T-helper 1 cell (primary cell): ENCODE measurements at places on chromosomes 7 and 10.

DNA sequence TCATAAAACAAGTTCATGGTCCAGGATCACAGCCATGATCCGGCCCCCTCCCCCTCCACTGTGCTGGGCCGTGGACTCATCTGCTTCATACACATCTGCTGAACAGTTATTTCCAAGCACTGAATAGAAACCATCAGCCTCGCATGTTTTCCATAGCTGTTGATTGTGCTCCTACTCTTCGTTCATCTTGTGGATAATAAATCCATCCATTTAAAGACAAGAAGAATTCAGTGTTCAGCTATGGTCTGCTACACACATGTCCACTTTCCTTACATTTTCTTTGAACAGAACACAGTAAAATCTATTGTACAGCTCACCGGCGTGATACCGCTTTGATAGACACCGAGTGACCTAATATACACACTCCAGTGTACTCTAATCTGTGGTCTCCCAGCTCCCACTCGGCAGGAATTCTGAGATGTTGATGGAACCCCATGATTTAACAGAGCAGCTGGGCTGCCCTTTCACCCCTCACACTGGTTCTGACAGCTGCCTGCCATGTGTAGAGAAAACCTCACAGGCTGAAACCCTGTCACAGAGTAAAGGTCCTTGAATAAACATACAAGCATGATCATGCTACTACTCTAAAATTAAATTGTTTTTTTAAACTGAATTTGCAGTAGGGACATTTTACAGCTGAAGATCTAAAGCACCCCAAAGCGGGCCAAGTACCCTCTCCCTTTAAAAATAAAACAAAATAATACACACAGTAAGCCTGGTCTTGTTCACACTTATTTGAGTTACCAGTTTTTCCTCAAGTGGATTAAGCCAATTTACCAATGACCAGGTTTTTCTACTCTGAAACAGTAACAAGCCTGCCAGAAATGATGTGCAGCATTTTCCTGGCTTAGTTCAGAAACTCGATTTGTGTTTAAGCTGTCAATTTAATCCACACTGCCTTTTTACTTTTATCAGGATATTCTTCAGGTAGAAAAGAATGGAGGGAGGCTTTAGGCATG lies 95.1 kb upstream of the FZD1 start:
- no peak for DNase-seq

DNA sequence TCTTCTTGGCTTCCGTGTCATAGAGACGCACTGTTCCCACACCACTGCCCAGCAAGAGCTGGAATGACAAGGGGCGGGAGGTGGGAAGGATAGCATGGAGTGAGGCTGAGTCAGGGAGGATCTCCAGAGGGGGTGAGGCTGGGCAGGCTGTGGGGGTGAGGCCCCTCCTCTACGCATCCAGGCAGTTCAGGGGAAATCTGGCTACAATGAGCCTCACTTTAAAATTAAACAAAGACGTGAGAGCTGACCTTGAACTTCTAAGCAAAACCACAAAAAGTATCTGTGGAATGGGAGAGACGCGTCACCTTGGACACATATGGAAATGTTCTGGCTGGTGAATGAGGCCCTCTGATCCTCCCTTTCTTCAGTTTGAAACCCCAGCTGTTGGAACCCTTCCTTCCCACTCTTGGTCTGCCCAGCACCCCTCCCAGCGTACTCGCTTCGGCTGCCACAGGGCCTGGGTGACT lies 17.7 kb downstream of the WDR91 start:
- no peak for DNase-seq

DNA sequence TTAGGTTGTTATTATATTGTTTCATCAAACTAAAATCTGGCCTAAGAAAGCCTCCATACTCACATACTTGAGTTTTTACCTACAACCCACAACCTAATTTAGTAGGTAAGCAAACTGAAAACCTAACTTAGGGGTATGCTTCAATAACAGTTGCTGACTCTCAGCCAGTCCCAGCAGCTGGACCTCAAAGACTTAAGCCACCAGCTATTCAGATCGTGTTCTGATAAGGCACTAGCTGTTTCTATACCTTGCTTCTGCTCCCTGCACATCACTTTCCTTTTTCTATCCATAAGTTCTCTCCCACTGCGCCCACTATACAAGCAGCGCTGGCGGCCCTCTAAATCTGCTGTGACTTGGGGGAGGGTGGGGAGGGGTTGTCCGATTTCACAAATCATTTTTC lies 42.3 kb downstream of the SUGCT start:
- DNase-seq: no peak

DNA sequence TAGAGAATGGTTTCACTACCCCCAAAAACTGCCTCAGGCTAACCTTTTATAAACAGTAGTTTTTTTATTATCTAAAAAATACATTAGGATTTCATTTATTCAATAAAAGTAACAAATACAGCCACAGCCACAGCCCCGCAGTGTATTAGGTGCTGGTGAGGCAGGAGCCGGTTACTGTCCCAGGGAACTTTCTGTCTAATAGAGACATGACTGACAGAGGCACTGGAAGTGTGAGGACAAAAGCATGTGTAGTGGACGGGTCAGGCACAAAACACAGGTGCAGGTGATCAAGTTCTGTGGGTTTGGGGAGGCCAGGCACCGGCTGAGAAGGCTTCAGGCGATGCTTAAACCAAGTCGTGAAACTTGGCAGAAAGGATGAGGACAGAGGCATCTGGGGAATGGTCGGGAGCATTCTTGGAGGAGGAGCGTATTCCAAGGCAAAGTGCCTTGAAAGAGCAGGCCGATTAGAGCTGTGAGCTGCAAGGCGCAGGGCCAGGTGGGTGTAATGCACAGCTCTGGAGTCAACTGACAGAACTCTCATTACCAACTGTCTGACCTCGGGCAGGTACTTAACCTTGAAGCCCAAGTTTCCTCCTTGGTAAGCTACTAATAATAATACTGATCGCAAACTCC lies 138.2 kb downstream of the USP6NL start:
- no peak for DNase-seq

- DNase-seq: no peak
Observed at GRCh38 chr10:26662864-26663263, 34.6 kb upstream of the PDSS1 start.

GRCh38 chr10:46523962-46524471 lies 32.4 kb downstream of the GPRIN2 start:
- peak; percentile 5 for DNase-seq

GRCh38 chr7:76054123-76055120 lies 6.5 kb downstream of the MDH2 start:
- no peak for DNase-seq

- DNase-seq: no peak
Observed at GRCh38 chr10:43623351-43623750, 17.1 kb downstream of the ZNF485 start.

- no peak for DNase-seq
Observed at GRCh38 chr7:129702761-129703338, 91.3 kb downstream of the NRF1 start.

DNA sequence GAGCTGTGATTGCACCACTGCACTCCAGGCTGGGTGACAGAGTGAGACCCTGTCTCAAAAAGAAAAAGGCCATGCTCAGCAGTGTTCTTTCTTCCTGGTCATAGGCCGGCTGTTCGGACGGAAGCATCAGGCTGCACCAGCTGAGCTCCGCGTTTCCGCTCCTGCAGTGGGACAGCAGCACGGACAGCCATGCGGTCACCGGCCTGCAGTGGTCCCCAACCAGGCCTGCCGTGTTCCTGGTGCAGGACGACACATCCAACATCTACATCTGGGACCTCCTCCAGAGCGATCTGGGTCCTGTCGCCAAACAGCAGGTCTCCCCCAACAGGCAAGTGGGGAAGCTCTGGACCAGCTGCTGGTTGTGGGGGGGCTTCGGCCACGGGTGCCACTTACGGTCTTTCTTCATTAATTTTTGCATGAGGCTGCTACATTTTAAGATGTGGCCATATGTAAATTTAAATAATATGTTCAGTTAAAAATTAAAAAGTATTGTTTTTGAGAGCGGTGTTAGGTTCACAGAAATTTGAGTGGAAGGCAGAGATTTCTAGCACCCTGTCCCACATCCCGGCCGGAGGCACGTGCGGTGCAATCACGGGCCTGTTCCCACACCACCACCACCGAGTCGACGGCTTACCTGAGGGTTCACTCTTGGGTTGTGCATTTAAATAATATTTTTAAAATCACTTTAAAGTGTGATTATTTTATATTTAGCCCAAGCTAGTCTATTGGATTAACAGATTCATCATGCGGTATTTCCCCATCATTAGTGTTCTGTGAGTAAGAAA lies 85.7 kb downstream of the DYNC2I1 start:
- DNase-seq: no peak

DNA sequence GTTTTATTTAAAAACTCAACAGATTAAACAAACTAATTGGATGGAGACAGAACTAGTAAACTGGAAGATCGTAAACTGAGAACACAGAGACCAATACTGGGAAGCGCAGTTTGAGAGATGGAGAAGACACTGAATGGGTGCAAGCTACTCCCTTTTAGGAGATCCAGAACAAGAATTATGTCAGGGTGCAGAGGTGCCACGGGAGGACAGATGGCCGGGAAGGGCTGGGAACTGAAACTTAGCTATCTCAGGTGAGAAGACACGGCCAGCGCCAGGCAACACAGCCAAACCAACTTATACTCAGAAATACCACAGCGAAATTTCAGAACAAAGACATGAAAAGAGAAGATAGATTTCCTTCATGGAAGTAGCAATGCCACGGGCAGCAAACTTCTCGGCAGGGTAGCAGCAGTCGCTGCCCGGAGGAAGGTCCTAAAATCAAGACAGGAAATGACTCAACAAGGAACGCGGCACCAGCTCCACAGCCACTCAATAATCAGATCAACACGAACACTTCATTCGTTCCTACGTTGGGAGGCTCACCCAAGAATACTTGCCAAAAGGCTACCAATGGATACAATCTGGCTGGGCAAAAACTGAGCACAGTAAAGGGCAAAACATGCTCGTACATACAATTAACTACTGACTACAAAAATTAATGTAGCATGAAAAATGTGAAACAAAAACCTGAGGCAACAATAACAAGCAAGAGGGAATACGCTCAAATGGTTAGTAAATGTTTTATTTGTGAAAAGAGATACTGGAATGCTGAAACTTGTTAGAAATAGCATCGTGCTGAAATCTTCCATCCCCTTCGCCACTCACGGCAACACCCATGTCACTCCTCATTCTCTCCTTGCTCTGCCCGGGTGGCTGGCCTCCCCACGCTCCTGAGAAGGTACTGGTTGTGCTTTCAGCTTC lies 2.2 kb upstream of the LRRC27 start:
- DNase-seq: no peak

- no peak for DNase-seq
Observed at GRCh38 chr10:104322416-104322782, 15.9 kb downstream of the ITPRIP start.

DNA sequence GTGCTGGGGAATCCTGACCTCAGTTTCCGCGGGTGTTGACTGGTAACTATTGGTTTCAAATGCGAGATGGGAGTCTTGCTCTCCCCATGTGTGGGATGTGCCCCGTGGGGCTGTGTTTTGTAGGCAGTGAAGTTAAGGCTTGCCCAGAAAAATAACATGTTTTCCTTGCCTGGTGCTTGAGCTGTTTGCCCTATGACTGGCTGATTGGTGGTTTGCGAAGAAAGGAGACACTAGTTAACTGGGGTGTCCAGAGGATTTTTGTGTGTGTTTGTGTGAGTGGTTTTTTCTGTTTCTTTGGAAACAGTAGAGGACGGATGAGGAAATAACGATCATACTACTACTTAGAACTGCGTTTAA lies 61.9 kb downstream of the CREB5 start:
- no peak for DNase-seq

DNA sequence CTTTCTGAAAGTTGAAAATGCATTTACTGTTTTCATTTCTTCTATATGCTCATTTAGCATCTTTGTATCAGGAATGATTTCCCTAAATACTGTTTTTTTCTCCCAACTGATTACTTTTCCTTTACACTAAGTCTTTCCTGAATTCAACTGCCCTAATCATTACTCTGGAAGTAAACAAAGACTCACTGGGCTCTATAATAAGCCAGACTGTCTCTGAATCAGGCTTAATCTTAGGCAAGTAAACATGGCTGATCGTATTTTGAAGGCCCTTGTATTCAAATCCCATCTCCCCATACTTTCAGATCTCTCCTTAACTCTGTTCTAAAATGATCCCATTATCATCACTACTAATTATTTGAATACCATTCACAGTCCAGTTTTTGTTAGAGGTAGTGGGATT lies 61.6 kb downstream of the PDZD8 start:
- no peak for DNase-seq

DNA sequence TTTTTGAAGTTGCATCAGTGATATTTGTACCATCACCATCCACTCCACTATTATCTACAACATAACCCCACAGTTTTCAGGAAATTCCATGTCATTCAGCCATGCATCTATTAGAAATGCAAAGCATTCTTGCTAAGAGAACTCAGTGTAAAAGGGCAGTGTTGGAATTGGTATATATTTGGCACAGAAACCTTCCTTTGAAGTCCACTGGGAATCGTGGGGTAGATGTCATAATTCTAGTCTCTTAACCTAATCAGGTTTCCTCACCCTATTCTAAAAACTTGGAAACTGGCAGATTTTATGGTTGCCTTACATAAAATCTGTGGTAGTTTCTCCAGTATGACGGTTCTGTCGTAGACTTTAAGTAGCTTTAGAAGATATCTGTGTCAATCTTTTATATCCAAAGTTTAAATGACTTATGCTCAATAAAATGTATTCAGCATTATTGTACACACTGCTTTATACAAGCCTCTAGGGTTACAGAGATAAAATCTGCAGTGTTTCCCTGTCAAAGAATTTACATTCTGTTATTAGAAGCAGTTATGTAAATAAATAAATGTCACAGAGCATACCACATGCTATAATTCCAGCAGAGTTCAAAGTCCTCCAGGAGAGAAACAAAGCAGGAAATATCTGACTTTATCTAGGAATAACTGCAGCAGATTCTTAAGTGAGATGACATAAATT lies 704.4 kb upstream of the CELF2 start:
- no peak for DNase-seq

GRCh38 chr7:32034052-32034451 lies 36.2 kb downstream of the PDE1C start:
- DNase-seq: no peak

GRCh38 chr10:73106301-73106700 lies 4.0 kb upstream of the NUDT13 start:
- DNase-seq: no peak

GRCh38 chr7:134420424-134421125 lies 38.3 kb downstream of the AKR1B1 start:
- no peak for DNase-seq

- no peak for DNase-seq
Observed at GRCh38 chr7:6395898-6396595, 51.7 kb downstream of the DAGLB start.

DNA sequence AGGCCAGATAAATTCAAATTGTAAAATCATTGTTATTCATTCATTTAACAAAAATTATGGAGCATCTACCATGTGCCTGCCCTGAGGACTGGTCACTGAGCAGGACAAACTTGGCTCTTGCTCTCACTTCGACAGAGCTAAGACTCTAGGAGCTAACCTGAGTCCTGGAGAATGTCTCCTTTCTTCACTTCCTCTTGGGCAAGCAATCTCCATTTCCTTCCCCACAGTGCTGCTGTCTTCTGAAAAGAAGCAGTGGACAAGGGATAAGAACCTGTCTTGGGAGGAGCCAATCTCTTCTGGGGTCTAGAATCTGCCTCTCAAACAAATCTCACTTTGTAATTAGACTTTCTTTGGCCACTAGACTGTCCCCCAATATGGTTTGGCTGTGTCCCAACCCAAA lies 76.2 kb upstream of the PLXNA4 start:
- no peak for DNase-seq
